ENCODE measurements at places on chromosomes 3 and 15.

DNA sequence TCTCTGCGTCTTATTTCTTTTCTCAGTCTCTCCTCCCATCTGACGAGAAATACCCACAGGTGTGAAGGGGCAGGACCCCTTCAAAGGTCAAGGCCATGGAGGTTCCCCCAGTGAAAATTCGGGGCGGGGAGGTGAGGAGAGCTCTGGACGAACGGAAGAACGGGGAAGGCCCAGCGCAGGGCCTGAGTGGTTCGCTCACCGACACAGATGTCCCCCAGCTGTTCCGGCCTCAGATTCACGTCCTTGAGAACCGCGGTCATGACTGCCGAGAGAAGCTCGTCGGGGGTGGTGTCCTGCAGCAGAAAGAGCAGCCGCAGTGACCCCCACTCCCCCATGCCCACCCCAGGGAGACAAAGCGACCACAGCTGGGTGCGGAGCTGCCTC lies 542 bp downstream of the ACAA1 start:
- peak; percentile 45 for DNase-seq

DNA sequence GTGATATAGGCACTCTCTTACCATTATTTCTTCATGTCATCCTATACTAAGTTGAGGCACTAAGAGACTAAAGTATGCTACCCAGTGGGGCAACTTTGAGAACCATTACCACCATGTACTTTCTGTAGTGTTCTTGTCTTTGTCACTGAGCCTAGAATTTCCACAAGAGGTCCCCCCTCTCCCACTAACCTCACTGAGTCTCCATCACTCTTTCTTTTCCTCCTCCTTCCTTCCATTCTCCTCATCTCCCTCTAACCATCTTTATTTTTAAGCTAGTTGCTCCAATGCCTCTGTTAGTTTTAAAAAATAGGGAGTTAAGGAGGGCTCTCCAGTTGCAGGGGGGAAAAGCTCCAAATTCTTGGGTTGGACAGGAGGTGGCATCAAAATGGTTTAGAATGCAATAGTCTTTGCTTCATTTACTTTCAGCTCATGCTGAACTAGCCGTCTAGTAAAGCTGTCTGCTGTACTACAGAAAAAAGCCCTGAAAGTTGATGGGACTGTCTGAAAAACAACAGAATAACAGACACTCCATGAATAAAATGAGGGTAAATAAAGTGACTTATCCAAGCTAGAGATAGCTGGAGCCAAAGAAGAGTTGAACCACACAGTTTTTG lies 85.1 kb upstream of the MYRIP start:
- no peak for DNase-seq

GRCh38 chr3:108293858-108294257 lies 2.5 kb upstream of the HHLA2 start:
- no peak for DNase-seq

DNA sequence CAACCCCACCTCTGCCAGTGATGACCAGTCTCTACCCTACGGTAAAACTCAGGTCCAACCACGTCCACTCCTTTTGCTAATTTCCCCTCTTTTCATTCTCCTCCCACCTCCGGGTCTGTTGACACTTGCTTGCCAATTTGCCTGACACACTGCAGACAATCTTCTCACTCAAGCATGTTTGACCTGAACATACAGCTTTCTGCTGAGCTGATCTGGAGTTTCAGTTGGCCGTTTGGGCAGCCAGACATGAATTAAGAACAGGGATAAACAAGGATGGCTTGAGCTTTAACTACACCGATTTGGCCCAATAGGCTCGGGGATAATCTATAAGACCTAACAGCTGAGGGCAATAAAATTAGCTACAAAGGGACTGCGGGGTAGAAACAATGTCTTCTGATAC lies 758.6 kb upstream of the CFAP20DC start:
- no peak for DNase-seq

GRCh38 chr15:89399238-89400115 lies 64.9 kb upstream of the POLG start:
- peak; percentile 44 for DNase-seq

DNA sequence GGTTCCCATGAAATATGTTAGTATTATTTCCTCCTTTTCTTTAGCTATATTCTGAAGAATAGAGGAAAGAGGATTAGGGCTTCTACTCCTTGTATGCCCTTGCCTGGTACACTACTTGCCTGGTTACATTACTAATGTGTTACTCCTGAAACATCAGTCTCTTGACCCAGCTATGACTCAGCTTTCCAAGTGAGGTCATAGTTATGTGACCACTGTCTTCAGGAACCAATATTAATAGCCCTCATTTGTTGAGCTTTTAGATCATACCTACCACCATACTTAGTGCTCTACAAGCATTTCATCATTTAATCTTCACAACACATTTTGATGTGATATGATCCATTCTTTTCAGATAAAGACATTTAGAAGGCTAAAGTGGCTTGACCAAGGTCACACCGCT lies 60.3 kb downstream of the CMSS1 start:
- DNase-seq: peak; percentile 86

GRCh38 chr3:25775936-25776335 lies 7.3 kb downstream of the NGLY1 start:
- DNase-seq: no peak

DNA sequence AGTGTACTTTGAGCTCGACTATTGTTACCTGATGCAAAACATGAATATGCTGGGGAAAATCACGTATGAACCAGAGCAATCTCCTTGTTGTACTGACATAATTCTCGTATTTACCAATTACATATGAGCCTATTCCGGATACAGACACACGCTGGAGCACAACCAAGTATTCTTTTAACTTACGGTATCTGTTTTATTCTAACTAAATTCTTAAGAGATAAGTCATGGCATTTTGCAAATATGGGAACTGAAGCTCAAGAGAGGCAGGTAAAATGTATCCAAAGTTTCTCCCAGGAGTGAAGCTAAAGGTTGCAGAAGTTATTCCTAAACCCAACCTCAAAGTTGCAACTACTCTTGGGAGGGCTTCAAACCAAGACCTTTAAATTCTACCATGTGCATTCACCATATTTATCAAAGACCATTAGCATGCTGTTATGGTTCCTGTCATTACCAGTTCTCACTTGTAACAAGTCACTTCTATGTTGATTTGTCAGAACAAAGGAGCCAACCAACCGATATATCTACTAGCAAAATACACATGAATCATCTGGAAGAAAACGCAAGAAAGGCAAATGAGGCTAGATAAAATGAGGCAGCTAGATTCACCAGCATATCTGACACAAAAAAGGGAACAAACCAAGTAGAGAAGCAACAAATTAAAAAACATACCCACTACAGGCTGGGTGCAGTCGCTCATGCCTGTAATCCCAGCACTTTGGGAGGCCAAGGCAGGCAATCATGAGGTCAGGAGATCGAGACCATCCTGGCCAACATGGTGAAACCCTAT lies 17.8 kb downstream of the TBL1XR1 start:
- no peak for DNase-seq

DNA sequence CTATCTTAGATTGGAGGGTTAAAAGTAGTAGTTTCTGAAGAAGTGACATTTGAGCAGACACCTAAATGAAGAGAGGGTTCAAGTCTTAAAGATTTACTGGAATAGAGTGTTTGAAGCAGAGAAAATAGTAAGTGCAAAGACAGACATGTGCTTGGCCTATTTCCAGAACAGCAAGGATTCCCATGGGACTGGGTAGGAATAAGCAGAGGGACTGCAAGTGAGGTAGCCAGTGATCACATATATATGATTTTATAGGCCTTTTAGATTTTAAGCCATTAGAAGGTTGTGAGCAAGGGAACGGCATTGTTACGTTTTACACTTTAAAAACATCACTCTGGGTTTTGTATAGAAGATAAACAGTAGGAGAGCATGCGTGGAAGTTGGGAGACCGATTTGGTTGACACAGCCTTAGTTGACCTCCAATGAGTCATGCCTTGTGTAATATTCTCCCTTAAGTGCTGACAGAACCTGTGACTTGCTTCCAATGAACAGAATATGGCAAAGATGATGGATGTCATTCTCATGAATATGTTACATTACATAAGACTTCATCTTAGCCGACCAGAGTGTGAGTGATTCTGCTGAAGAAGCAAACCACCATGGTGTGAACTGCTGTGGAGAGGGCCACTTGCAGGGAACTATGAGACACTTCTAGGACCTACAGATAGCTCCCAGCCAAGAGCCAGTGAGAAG lies 37.1 kb upstream of the SLC4A7 start:
- peak; percentile 93 for DNase-seq

- DNase-seq: peak; percentile 69
Observed at GRCh38 chr3:38004415-38005075, 14.0 kb downstream of the VILL start.

GRCh38 chr15:59794229-59794886 lies 105.2 kb upstream of the BNIP2 start:
- no peak for DNase-seq

GRCh38 chr15:73105064-73105463 lies 52.8 kb downstream of the NEO1 start:
- DNase-seq: no peak

DNA sequence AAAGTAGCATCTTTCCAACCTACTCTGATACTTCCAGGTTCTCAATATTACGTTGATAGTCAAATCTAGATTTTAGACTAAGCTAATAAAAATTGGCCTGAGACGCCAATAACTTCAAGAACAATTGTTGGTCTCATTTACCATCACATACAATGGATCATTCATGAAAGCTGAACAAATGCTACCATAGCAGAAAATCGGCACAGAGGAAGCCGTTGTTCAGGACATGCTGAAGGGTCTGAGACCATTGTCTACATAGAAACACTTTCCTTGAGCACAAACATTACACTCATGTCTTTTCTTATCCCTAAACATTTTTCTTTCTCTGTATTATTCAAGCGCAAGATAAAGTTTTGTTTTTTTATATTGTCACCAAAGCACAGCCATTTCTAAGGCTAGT lies 37.2 kb upstream of the FHIT start:
- no peak for DNase-seq

DNA sequence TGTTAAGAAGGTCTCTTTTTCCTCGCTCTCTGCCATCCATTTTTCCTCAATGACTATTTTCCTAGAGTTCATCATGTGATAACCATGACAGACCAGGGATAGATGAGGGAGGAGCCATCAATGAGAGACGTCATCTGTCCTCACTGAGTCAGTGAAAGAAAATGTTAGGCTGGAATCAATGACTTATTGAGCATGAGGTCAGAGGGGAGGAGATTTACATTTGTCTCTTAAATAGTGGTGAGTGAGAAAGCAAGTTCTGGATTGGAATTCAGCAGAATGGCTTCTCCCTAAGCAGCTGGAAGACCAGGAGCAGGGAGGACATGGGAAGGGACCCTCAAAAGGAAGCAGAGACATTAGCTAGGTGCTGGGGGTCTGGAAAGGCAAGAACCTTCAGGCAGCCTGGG lies 28.2 kb upstream of the USP3 start:
- DNase-seq: peak; percentile 97

- DNase-seq: no peak
Observed at GRCh38 chr3:97278506-97278905, 464.1 kb downstream of the EPHA6 start.

DNA sequence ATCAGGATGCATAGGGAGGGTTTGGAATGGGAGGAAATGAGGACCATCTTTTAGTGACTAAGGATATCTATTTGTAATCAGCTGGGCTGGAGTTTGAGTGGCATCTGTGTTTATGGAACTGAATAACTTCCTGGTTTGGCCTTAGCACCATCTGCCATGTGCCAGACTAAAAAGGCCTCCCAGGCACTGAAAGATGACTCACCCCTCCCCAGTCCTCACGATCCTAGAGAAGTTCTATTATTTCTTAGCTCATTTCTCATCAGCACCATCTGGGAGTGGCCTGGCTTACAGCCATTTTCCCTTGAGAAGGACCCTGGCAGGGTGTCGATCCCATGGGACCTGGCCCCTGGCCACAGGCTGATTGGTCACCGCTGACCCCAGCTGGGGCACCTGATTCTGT lies 23.9 kb upstream of the CTXND1 start:
- peak; percentile 76 for DNase-seq

DNA sequence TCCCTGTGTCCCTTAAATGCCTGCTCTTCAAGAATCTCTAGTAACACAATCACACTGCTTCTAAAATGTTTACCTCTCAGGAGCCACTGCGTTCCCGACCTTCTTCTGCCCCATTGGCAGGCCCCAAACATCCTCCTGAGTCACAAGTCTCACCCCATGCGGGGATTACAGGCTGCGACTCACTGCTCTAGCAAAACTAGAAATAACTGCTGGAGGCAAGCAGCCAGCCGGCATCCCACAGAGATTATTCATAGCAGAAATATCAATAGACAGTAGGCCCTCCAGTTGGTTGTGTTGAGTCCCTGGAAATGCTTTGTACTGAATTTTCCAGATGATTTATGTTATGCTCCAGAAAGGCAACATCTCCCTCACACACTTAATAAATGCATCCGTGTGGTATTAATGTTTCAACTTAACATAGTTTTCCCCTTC lies 64.8 kb downstream of the RFTN1 start:
- DNase-seq: peak; percentile 99

GRCh38 chr3:185796431-185797107 lies 28.3 kb downstream of the IGF2BP2 start:
- peak; percentile 63 for DNase-seq

DNA sequence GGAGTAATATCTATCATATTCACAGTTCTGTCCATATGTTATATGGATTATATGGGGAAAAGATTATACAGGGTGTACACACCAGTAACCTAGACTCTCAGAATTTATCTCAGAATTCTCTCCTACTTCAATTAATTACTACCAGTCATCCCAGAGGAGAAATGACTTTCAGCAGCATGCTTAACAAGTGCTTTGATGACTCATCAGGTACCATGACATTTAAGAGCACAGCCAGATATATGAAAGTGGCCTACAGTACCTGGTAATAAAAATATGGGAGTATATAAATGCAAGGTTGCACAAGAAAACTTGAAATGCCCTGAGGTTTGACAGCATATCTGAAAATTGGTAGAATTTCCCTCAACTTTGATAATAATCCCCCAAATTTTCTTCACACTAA lies 1273.0 kb downstream of the OTOL1 start:
- peak; percentile 28 for DNase-seq

GRCh38 chr3:109902549-109902948 lies 565.2 kb upstream of the DPPA4 start:
- DNase-seq: no peak

DNA sequence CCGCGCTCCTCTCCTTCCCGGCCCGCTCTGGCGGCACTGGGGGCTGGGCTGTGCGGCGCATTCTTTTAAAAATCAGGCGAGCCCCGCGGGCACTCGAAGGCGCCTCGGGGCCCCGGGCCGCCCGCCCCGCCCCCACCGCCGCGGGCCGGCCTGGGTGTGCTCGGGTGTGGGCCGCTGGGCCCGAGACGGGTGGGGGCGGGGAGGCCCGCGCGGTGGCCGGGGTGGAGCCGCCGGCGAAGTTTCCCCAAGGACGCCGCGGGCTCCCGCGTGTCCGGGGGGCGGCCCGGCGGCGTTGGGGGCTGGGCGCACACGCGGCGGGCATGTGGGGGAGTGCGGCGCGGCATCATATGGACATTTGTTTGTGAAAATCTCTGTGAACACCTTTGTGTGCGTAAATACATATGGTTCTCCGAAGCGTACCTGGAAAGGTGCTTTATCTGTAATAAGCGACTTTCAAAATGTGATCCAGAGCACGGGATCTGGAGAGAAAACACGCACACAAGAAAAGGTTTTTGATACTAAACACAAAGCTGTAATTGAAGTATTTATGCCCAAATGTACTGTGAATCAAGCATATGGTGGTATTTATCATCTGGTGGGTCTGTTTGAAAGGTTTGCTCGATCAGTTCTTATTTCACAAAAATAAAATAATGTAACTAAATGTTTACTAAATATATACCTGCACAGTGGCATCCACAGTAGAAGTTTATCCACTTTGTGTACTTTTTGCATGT lies 612 bp upstream of the TBL1XR1 start:
- DNase-seq: no peak

- no peak for DNase-seq
Observed at GRCh38 chr15:23606226-23606625, 40.8 kb downstream of the MKRN3 start.

- DNase-seq: no peak
Observed at GRCh38 chr3:51947215-51947900, 5.2 kb downstream of the PARP3 start.

Measured in EH (cell line).